ENCODE measurements at places on chromosomes 1 and 21. TPM values are rescaled to one million over a fixed set of nuclear protein-coding genes. Genes with fewer than 3 reads are reported as not detected.
A peak's percentile ranks its signal among the peaks of the same experiment; 100 is the strongest.

Gene SPRR5
- not detected for total RNA-seq

- no peaks in the 10 kb centered on the region for H3K36me3 ChIP-seq
- peaks cover 31% of the 10 kb centered on the region for H3K27me3 ChIP-seq
- no peak overlapping the region for H3K27ac ChIP-seq
Observed at GRCh38 chr1:206066479-206067171, 13.7 kb downstream of the RHEX start.

Gene LEMD1
- not detected for total RNA-seq

- no peaks in the 10 kb centered on the region for H3K36me3 ChIP-seq
- peaks cover 19% of the 10 kb centered on the region for H3K4me1 ChIP-seq
- peaks cover 7% of the 10 kb centered on the region for H3K27me3 ChIP-seq
- H3K27ac ChIP-seq: no peak overlapping the region
- no peak overlapping the region for H3K4me3 ChIP-seq
Observed at GRCh38 chr1:31583082-31583994, 7.0 kb downstream of the TINAGL1 start.

Gene C1orf94
- total RNA-seq: not detected

DNA sequence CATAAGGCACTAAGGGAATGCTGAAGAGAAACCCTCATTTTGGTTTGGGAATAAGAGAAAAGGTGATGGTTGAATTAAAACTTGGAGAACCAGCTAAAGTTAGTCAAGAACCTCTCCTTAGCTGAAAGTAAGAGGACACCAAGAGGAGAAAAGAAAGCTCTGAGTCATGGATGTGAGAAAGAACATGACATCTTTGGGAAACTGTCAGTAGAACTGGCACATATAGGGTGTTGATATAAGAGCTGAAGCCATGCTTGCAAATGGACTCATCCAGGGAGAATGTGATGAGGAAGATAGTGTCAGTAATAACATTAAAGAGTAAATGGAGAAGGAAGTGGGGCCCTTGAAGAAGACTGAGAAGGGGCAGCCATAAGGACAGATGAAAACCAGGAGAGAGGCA is 54.3 kb downstream of the LRRC8C start:
- peaks cover 2% of the 10 kb centered on the region for H3K4me1 ChIP-seq
- no peaks in the 10 kb centered on the region for H3K27me3 ChIP-seq
- no peak overlapping the region for H3K27ac ChIP-seq

Gene CRYAA
- total RNA-seq: not detected

DNA sequence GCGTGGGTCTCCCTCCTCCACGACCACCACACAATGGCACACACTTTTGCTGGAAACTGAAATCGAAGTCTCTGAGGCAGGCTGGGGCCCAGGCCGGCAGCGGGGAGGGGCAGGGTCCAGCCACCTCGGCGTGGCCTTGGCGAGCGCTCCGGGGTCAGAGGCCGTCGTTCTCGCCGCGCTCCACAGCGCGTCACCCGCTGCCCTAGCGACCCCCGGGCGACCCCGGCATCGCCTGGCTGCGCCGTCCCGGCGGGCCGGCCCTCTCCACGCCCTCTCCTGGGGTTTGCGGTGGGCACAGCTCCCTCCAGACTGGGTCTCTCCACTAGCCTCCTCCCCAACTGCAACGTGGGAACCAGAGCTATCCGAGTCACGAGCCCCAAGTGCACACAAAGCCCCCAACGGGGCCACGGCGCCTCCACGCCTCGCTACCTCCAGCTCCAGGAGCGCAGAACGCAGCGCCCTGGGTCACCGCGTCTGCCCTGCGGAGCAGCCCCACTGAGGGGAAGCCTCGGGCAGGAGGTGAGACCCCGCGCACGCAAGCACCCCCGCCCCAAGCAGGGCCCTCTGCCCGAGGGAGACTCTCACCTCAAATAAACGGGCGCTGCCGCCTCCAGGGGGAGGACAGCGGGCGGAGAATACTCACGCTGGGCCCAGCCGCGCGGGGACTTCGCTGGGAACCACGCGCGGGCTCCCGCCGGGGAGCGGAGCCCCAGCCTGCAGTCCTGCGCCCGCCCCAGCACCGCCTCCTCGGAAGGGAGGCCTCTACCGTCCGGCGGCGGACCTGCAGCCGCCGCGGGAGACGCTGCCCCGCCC is 134.0 kb upstream of the BARHL2 start:
- peaks cover 18% of the 10 kb centered on the region for H3K27me3 ChIP-seq
- no peak overlapping the region for H3K27ac ChIP-seq
- peak overlapping the region; percentile 55 for H3K4me3 ChIP-seq
- H3K36me3 ChIP-seq: no peaks in the 10 kb centered on the region
- H3K4me1 ChIP-seq: no peaks in the 10 kb centered on the region

- H3K27ac ChIP-seq: no peak overlapping the region
- DNase-seq: no peak
- H3K4me1 ChIP-seq: no peaks in the 10 kb centered on the region
- H3K4me3 ChIP-seq: no peak overlapping the region
- no peaks in the 10 kb centered on the region for H3K36me3 ChIP-seq
Observed at GRCh38 chr1:156838972-156839371, 19.9 kb downstream of the INSRR start.

DNA sequence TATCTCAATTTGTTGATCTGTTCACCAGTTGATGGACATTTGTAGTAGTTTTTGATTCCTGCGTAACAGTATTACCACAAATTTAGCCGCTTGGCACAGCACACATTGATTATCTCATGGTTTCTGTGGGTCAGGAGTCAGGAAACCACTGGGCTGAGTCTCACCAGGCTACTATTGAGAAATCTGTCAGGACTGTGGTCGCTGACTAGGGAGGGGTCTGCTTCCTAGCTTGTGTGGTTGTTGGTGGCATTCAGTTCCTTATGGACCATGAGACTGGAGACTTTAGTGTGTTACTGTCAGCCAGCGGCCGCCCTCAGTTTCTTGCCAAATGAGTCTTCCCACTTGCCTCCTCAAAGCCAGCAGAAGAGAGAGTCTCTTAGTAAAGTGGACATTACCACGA is 9.8 kb downstream of the PEX14 start:
- no peak overlapping the region for H3K4me3 ChIP-seq
- H3K4me1 ChIP-seq: no peaks in the 10 kb centered on the region
- H3K27ac ChIP-seq: no peak overlapping the region
- H3K27me3 ChIP-seq: no peaks in the 10 kb centered on the region
- DNase-seq: no peak
- peaks cover 2% of the 10 kb centered on the region for H3K36me3 ChIP-seq

Gene TNFRSF14
- total RNA-seq: 1.3 TPM

GRCh38 chr1:178503849-178504248 is 7.1 kb upstream of the CLEC20A start:
- peaks cover 5% of the 10 kb centered on the region for H3K27me3 ChIP-seq
- DNase-seq: no peak
- H3K36me3 ChIP-seq: no peaks in the 10 kb centered on the region
- no peaks in the 10 kb centered on the region for H3K4me1 ChIP-seq
- no peak overlapping the region for H3K27ac ChIP-seq

DNA sequence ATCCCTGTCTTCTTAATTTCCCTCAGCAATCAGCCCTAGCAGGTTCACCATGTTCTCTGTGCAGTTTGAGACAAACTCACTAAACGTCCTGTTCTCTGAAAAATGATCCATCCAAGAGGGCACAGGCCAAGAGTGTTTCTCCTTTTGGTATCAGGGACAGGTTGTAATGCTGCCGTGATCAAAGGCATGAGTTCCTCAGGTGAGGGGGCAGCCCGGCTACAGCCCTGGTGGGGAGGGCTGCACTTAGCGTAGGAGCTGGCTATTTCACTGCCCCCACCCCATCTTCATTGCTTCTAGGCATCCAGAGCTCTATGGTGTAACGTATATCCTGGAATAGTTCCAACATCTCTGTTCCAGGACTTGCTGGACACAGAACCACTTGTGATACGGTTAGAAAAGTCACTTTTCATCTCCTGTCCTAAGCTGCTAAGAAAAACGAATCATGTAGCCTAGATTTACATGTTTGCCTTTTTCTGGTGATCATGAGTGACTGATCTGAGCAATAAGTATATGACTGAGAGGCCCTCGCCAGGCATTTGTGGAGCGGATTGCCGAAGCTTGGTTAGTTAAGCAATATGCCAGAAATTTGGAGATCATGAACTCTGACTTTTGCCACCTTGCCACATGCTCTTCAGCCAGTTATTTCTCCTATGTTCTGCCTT is 41.1 kb upstream of the SRP9 start:
- H3K4me1 ChIP-seq: peaks cover 13% of the 10 kb centered on the region
- DNase-seq: no peak
- H3K4me3 ChIP-seq: no peak overlapping the region
- peak overlapping the region; percentile 61 for H3K27ac ChIP-seq
- no peaks in the 10 kb centered on the region for H3K27me3 ChIP-seq
- H3K36me3 ChIP-seq: no peaks in the 10 kb centered on the region

- no peaks in the 10 kb centered on the region for H3K4me1 ChIP-seq
- no peak overlapping the region for H3K4me3 ChIP-seq
- H3K27ac ChIP-seq: no peak overlapping the region
- H3K36me3 ChIP-seq: no peaks in the 10 kb centered on the region
- H3K27me3 ChIP-seq: peaks cover 59% of the 10 kb centered on the region
Observed at GRCh38 chr21:43269957-43270705, 101.3 kb downstream of the CRYAA start.

Gene TMEM82
- total RNA-seq: not detected

GRCh38 chr1:2946291-2946690 is 75.0 kb upstream of the ACTRT2 start:
- H3K4me1 ChIP-seq: no peaks in the 10 kb centered on the region
- no peak overlapping the region for H3K27ac ChIP-seq
- no peak overlapping the region for H3K4me3 ChIP-seq

Gene LRRC39
- 0.36 TPM for total RNA-seq

GRCh38 chr1:234565132-234565531 is 44.8 kb downstream of the IRF2BP2 start:
- no peak for DNase-seq
- H3K4me1 ChIP-seq: peaks cover 6% of the 10 kb centered on the region
- no peaks in the 10 kb centered on the region for H3K27me3 ChIP-seq
- H3K27ac ChIP-seq: no peak overlapping the region

GRCh38 chr1:7777591-7777990 is 6.5 kb downstream of the VAMP3 start:
- no peak overlapping the region for H3K27ac ChIP-seq
- no peak for DNase-seq
- no peaks in the 10 kb centered on the region for H3K27me3 ChIP-seq
- no peak overlapping the region for H3K4me3 ChIP-seq
- H3K36me3 ChIP-seq: peaks cover 20% of the 10 kb centered on the region

DNA sequence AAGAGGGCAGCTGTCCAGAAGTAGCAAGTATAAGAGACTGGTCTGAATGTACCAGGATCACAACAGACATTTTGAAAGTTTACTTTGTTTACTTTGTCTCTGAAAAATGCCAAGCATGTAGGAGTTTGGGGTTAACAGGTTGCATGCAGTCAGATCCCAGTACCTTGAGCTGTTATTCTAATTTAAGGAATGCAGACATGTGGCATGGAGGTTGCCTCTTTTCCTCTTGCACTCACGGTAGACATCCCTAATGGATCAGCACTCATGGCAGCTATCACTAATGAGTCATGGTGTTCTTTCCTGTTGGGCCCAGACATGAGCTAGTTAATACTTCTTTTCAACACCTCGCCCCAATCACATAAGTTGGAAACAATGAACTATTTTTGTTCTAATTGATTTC is 67.3 kb downstream of the GADD45A start:
- H3K4me1 ChIP-seq: peaks cover 24% of the 10 kb centered on the region
- no peak for DNase-seq
- H3K27ac ChIP-seq: no peak overlapping the region
- H3K4me3 ChIP-seq: no peak overlapping the region
- H3K36me3 ChIP-seq: peaks cover 6% of the 10 kb centered on the region

DNA sequence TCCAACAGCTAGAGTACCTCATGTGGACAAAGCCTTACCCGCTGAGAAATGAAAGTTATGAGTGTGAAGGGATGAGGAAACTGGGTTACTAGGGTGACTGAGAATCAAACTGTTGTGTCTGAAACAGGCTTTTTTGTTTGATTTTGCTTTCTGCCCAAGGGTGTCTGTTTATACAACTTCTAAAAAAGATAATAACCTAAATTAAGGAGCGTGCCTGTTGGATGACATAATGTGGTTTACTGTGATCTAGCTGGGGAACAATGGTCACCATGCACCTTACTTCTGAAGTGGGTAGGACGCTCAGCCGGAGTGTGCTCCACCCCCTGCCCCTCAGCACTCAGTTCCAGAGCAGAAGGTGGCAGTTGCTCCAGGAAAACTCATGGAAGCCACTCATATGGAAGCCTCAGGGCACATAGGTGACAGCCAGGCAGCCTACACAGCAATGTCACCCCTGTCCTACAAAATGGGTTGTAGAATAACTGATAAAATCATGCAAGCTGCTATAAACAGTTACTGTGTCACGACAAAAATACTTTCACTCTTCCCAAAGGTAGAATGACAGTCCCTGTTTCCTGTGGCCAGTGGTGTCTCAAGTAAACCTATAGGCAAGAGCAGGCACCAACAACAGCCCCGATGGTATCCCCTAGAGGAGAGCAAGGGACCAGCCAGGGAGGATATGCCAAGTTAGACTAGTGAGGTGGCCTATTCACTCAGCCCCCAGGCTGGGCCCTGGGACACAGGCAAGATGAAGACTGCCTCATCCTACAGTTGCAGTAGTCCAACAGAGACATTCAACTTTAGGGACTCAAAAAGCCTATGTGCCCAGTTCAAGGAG is 29.3 kb downstream of the SIPA1L2 start:
- no peaks in the 10 kb centered on the region for H3K27me3 ChIP-seq
- H3K27ac ChIP-seq: no peak overlapping the region
- H3K4me1 ChIP-seq: peaks cover 14% of the 10 kb centered on the region
- peak; percentile 58 for DNase-seq
- H3K36me3 ChIP-seq: peaks cover 2% of the 10 kb centered on the region
- no peak overlapping the region for H3K4me3 ChIP-seq

DNA sequence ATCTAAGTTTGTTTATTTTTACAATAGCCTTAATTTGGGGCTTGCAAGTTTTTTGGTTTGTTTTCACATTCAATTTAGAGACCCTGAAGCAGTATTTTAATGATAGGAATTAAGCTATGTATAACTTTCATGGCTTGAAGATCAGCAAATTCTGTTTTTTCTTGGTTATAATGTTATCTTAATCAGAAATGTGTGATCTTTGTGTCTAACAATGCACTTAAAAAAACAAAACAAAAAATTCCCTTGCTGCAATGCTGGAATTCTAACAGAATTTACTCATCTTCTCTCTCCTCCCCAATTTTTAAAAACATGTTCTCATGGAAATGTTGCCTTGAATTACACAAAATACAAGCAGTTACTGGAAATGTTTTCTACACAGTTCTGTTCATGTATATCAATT is 113.1 kb downstream of the OLFML2B start:
- DNase-seq: peak; percentile 31
- H3K27ac ChIP-seq: peak overlapping the region; percentile 40
- no peaks in the 10 kb centered on the region for H3K27me3 ChIP-seq
- H3K4me3 ChIP-seq: no peak overlapping the region
- H3K4me1 ChIP-seq: peaks cover 3% of the 10 kb centered on the region

- DNase-seq: no peak
- H3K27ac ChIP-seq: no peak overlapping the region
- H3K4me3 ChIP-seq: no peak overlapping the region
- H3K27me3 ChIP-seq: no peaks in the 10 kb centered on the region
- H3K4me1 ChIP-seq: no peaks in the 10 kb centered on the region
- H3K36me3 ChIP-seq: no peaks in the 10 kb centered on the region
Observed at GRCh38 chr1:152441756-152442155, 27.7 kb upstream of the CRNN start.

DNA sequence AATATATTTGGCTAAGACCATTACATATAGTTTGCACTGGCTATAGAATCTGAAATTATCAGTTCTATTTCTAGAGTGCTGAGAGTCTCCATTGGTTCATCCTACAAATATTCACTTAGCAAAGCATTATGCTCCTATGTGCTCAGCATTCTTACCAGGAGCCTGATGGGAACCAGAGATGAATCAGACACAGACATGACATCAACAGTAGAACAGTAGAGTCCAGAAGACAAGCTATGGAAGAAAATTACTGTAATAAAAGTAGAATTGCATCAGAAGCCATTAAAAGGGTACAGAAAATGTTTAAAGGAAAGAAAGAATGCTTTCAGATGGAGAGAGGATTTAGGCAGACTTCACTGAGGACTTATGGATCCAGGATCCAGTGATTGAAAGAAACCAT is 271.7 kb upstream of the SNX7 start:
- no peak overlapping the region for H3K4me3 ChIP-seq
- no peaks in the 10 kb centered on the region for H3K27me3 ChIP-seq
- H3K27ac ChIP-seq: no peak overlapping the region
- peak; percentile 95 for DNase-seq

Measured in IMR-90 (cell line).